ENCODE measurements at places on chromosomes 11 and 22.
A peak's percentile ranks its signal among the peaks of the same experiment; 100 is the strongest.

- no peak for DNase-seq
These were observed 39.3 kb downstream of the AMBRA1 start for GRCh38 chr11:46554213-46555147.

DNA sequence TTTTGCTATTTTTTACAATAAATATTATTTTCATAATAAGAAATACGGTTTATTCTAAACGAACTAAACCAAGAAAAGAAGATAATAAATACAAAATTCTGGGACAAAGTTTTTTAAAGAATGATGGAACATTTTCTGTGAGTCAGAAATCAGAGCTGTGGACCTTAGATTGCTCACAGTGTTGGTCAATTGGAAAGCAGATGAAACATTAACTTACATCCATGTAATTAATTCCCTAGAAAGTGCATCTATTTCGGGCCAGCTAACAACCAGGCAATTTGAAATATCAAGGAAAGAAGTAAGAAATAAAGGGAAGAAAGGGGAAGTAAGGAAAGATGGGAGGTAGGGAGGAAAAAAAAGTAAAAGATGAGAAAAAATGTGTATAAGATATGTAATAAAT lies 1569.8 kb upstream of the TENM4 start:
- DNase-seq = no peak

GRCh38 chr22:50173311-50173982 lies 2.9 kb downstream of the PANX2 start:
- DNase-seq = peak; percentile 44

DNA sequence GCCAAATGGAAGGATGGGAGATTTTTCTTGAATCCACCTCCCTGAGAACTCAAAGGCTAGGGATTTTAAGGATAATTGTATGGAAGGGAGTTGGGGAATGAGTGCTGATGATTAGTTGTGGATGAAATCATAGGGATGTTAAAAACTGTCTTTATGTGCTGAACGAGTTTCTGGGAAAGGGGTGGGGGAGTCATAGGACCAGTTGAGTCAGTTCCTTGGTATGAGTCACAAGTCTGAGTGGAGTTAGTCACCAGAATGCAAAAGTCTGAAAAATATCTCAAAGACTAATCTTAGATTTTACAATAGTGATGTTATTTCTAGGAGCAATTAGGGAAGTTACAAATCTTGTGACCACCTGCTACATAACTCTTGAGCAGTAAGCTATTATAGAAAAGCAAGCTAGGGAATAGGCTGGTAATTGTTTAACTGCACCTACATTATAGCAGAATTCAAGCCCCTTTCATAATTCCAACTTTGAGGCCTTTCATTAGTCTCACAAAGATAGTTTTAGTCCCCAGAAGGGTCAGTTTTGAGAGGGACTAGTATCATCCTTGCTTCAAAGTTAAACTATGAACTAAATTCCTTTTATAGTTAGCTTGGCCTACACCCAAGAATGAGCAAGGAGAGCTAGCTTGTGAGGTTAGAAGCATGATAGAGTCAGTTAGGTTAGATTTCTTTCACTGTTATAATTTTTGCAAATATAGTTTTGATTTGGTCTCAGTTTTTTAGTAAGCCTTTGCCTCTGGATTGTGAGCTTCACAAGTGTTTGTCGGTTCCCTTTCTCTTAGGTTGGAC lies 668.0 kb downstream of the ETS1 start:
- DNase-seq = no peak

DNA sequence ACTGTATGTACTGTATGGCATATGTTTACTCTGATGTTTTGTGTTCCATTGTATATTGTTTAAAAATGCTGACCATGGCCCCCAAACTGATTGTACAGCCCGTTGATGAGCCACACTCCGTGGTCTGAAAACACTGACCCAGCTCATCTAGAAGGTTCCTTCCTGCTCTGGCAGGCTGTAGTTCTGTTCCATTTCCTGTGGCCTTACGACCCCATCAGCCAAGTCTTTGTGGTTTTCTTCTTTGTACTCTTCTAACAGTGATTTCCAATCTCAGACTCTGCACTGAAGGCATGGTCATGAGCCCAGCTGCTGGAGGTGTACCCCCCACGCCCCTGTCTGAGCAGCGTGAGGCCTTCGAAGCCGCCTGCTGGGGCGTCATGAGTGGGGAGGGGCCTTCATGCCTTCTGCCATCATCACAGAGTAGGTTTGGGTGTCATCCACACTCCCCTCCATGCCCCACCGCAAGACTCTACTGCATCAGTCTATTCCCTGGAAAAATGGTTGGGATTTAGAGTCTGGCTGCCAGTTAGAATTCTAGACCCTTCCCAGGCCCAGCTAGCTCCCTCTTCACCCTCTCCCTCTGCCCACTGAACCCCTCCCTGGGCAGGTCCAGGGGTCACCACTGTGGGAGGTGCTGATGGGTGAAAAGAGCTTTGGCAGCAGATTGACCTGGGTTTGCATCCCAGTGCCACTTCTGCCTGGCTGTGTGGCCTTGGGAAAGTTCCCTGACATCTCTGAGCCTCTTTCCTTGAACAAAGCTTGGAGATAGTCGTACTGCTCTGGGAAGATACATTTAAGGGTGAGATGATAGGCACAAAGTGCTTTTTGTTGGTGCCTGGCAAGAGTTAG lies 11.3 kb upstream of the C11orf96 start:
- no peak for DNase-seq

DNA sequence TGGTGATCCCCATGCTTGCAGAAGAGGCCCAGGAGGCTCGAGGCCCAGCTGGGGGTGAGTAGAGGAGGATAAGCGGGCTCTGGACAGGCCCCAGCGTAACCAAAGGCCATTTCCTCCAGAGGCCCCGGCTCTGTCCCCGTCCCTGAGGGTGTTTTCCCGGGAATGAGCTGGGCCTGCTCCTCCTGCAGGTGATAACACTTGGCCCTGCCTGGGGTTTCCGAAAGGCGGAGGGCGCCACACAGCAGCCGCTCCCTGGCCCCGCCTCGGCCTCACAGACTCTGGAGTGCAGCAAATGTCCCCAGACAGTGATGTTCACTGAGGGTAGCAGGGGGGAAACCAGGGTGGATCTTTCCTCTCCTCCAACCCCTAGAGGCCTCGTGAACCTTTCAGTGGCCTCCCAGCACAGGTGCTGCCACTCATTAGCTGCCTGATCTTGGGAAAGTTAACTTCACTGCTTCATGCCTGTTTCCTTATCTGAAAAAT lies 10.5 kb upstream of the MGAT3 start:
- DNase-seq = no peak
